ENCODE measurements at places on chromosomes 4 and X. TPM values are rescaled to one million over a fixed set of nuclear protein-coding genes. Genes with fewer than 3 reads are reported as not detected.

GRCh38 chr4:41881981-41882624, 53.1 kb upstream of the TMEM33 start:
- DNase-seq = no peak

SMIM10 gene
- 13.6 TPM for polyA plus RNA-seq

LPAR4 gene
- polyA plus RNA-seq = 68.1 TPM

DNA sequence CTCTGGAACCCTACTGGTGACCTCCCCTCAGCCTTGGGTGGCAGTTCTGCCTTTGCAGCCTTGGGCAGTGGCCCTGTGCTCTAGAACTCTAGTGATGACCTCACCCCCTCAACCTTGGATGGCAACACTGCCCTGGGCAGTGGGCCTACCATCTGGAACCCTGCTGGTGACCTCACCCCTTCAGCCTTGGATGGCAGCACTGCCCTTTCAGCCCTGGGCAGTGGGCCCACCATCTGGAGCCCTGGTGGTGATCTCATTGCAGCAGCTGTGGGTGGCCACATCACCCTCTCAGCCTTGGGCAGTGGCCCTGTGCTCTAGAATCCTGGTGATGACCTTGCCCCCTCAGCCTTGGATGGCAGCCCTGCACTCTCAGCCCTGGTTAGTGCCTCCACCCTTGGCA, 129.3 kb downstream of the RBMX2 start:
- no peak for DNase-seq

SLC39A8 gene
- polyA plus RNA-seq = not detected

SPANXN5 gene
- polyA plus RNA-seq = not detected

DNA sequence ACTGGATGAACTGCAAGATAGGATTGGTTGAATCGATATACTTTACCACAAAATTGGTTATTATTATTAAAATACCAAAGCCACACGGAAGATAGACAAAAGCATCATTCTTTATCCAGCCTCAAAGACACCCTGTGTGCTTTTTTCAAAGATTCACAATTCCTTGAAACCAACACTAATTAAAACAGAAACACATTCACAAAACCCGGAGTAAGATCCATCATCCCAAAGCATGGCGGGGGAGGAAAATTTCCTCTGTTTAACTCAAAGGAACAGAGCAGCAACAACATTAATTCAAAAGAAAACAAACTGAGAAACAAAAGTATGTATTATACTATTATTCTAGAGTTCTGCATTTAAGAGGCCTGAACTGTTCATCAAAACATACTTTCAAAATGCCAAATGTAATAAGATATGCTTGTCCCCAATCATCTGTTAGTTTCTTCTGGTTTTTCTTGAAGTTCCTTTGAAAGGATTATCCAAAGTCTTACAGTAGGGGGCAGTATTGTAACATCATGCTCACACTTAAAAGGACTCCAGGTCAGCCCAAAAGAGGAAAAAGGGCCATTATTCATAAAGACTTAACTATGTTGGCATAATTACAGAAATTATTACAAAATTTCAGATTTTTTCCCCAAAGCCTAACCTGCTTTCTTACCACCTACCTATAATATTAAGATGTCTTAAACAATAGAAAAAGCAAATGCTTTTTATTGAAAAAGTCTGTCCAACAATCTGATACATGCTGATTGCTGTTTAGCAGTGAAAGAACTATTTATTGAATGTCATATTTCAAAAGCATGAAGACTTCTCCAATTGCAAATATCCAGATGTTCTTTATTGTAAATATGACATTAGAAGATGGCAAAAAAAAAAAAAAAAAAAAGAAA, 168.7 kb downstream of the SCFD2 start:
- DNase-seq = peak; percentile 92
